Right renal cortex interstitium (tissue), 3 donors: ENCODE measurements at places on chromosomes 3 and 15.
A peak's percentile ranks its signal among the peaks of the same experiment; 100 is the strongest.

DNA sequence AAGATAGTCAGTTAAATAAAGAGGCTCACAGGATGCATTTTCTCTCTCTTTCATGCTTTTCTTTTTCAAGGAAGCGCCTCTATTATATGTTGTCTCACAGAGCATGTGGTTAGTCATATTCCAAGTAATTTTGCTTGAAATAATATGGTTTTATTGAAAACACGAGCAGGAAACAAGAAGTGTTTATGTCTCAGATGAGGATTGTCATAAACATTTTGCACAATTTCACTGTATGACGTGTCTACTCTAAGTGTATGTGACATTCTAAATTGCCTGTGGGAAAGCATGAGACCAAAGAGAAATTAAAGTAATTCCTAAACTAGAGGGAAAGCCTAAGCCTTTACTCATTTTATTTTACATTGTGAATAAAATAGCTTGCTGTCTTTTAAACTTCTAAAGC lies 818.6 kb downstream of the EPHA3 start:
- no peak for DNase-seq

DNA sequence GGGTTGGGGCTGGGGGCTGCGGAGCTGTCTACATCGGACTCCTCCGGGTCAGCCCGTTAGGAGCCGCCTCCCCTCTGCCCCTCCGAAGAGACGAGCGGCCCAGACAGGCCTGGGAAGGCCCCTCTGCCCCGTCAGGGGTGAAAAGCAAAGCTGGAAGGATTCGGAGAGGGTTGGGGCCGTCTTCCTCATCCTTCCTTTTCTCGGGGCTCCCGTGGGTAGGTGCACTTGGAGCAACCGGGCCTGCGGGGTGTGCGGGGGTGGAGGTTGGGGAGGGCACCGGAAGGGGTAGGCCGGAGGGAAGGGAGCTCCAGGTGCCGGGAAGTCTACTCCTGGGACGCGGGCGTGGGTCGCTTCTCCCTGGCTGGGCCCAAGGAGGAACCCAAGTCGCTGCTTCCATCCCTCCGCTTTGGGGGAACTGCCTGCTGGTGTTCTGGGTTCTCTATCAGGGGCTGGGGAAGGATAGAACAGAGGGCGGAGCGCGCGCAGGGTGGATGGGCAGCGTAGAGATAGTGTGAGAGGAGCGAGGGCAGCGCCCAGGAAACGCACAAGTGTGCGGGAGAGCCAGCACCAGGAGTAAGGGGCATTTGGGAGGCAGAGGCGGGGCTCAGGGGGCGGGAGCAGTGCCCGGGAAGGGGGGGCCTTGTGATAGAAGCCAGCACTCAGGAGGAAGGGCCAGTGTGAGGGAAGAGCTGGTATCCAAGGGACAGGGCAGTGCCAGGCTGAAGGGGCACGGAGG lies 590 bp downstream of the POLR2H start:
- no peak for DNase-seq

GRCh38 chr3:29582273-29582672 lies 301.4 kb downstream of the RBMS3 start:
- DNase-seq = no peak

- no peak for DNase-seq
Observed at GRCh38 chr15:95975212-95975611, 355.3 kb upstream of the NR2F2 start.

GRCh38 chr15:58213587-58214338 lies 75.6 kb downstream of the AQP9 start:
- DNase-seq = no peak

GRCh38 chr3:119524931-119525662 lies 26.8 kb downstream of the TIMMDC1 start:
- no peak for DNase-seq

DNA sequence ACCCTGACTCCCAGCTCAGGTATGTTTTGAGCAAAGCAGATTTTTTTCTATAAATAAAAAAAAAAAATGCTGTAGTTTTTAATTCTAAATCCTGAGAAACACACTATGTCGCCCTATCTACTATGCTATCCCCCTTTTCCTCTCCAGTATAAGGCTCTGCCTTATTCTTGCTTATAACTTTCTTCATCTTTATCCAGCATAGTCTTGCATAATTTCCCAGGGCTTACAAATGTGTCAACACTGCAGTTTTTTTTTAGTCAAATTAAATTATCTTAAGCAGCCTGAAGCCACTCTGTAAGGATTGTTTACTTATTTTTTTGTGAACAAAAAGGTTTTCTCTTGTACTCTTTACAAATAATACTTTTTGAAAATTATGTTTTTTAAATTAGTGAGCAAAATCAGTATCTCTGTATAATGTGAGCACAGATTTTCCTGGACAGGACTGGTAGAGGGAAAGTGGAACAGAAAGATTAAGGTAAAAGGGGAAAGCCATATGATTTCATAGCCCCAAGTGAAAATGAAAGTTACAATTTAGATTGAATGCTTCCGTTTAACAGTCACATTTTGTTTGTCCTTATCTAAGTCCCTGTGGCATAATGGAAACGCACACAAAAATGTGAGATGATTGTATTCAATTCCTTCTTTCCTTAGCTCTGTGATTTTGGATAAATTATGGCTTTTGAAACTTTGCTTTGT lies 5.6 kb upstream of the PYDC2 start:
- no peak for DNase-seq

GRCh38 chr3:39260957-39261356 lies 18.9 kb downstream of the CX3CR1 start:
- no peak for DNase-seq

DNA sequence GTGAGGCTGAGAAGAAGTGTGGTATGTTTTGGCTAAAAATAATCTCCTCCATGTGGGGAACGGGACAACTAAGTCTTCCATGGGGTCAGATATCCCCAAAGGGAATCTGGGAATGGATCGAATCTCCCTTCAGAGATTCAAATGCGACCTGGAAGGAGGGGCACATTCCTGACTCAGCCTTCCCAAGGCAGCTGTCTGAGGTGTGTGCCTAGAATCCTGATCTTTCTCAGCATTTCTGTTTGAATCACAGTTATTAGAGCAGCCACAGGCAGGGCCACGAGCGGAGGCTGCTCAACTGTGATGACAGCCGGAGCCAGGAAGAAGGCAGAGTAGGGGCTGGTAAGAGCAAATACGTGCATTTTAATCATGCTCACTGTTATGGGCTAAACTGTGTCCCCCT lies 135.1 kb downstream of the ADAMTS17 start:
- no peak for DNase-seq

GRCh38 chr3:195075199-195075940 lies 195.6 kb downstream of the XXYLT1 start:
- DNase-seq = no peak

- DNase-seq = no peak
Observed at GRCh38 chr3:1971780-1972179, 126.9 kb upstream of the CNTN4 start.

DNA sequence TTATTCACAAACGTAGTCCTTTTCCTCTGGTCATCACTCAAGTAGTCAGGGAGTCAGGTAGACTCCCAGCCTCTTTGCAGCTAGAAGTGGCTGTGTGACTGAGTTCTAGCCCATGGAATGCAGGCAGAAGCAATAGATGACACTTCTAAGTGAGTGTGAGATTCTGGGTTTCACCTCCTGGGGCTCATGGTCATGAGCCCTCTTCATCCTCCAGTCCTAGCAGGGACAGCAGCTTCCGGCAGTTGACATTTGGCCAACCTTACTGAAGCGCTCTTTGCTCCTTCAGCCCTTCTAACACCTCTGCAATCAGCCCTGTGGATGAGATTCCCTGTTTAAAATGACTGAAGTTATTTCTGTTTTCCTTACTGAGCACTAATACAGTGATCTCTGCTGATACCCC lies 21.8 kb downstream of the SLC12A8 start:
- no peak for DNase-seq

GRCh38 chr15:38430106-38430760 lies 23.7 kb upstream of the FAM98B start:
- no peak for DNase-seq

DNA sequence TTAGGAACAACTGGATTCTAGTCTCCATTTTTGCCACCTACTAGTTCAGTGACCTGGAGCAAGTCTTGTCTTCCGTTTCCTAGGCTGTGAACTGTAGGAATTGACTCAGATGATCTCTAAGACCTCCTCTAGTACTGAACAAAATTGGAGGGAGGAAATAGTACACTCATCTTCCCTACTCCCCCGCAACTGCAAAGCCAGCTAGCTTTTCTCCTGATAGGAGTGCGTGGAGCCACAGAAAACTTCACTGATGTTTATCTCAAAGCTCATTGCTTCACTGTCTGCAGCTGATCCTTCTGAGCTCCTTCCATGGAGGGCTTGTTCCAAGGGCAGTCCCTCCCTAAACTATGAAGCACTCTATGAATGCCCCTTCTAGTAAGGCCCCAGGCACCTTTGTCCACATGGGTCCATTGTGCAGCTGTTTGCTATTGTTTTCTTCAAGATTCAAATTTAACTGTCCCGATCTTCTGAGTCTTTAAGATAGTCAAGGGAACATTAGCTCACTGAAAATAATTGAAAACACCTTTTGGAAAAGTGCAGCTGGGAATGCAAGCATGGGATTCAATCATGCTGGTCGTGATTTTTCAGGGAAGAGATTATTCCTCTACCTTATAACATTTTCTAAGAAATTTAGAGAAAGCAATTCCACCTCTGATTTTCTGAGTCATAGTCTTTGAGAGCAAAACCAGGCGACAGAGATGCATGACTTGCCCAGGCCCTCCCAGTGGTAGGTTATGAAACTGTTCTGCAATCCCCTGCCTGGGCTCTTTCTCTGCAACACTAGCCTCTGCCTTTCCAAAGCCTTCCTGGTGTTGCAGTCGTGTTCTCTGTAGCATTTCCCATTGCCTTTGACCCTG lies 24.3 kb downstream of the FILIP1L start:
- no peak for DNase-seq

DNA sequence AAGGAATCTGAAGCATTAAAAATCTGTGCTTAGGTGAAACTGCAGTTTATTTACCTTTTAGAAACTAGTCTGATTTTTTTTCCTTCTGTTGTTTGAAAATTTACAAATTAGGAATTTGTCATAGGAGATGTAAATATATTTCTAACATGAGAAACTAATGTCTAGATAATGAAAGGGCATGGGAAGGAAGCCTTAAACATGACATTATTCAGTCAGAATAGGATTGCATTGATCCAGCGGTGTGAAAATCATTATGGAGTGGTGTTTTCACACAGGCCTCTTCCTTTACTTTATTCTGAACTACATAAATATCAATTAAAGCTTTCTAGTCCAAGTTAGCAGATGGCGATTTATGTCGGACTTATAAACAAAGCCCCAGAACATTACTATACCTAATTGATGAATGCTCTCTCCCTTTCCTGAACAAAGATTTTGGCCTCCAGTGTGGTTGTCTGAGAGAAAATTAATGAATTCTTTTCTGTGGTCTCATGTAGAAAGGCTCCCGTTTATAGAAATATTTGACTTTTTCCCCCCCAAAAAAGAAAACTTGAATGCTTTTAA lies 37.9 kb downstream of the FNDC3B start:
- no peak for DNase-seq

- no peak for DNase-seq
Observed at GRCh38 chr3:106529738-106530137, 660.9 kb upstream of the CBLB start.

DNA sequence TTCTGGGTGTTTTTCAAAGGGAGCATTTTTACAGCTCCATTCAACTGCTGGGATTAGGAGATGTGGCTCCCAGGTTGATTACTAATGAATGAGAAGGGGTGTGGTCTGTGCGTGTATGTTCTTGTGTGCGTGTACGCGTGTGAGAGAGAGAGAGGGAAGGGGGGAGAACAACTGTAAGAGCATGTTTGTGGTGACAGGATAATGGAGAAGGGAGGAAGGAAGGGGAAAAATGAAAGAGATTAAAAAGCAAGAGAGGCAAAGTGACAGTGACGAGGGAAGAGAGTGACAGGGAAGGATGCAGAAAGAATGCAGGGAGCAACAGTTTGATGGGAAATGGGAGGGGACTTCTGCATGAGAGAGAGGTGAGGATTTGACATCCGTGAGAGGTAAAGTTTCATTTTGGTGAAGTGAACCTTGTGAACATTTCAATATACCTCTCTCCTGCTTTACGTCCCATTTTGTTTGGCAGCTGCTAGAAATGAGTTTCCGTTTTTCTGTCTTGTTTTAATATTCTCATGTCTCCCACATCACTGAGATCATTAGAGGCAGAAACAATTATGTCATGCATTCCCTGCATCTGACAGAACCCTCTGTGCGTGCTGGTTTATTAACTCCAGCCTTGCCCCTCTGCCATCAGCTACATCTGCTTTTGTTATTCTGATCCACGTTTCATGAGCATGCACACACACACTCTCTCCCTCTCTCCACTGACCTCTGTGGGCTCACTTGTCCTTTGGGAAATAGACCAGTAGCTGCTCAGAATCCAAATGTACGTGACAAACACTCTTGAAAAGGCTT lies 161.6 kb downstream of the GAP43 start:
- DNase-seq = peak; percentile 10

GRCh38 chr3:149777414-149778214 lies 14.7 kb downstream of the ANKUB1 start:
- no peak for DNase-seq

DNA sequence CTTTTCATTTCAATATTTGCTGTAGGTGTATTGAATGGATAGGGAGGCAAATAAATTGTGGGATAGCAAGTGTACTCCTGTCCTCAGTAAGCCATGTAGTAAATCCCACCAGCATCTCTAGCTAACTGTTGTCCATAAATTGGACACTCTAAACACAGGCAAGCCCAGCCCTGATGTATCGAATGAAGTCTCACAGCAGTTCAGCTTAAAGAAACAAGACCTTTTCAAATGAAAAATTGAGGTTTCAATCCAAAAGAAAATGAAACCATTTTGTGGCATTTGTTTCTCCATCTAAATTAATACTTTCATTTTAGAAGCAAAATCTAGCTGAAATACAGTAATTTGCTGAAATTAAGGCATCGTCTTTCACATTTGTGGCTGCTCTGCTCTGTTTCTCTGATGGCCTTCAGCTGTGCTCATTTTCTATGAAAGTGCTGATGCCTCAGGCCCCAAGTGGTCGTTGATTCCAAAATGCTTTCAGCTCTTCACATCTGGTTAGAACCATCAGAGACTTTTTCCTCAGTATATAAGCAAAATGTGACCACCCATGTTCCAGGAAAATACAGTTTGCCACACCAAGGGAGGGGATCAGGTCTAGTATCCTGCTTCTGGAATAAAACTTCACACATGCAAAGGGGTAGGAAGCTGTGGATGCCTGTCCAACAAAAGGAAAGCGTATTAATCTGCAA lies 245.0 kb downstream of the ZMAT3 start:
- no peak for DNase-seq

- no peak for DNase-seq
Observed at GRCh38 chr3:172699031-172699430, 11.8 kb downstream of the NCEH1 start.

DNA sequence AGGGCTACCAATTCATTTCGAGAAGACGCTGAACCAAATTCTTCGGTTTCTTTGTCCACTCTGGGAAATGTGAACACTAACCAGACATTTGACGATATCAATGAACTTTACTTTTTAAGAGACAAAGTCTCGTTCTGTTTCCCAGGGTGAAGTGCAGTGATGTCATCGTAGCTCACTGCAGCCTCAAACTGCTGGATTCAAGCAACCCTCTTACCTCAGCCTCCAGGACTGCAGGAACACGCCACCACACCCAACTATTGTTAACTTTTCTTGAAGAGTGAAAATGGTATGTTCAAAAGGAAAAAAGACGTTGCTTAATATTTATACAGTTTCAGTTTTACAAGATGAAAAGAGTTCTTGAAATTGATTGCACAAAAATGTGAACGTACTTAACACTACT lies 30.6 kb downstream of the MB21D2 start:
- DNase-seq = no peak
